ENCODE measurements at places on chromosomes 5 and 9. TPM values are rescaled to one million over a fixed set of nuclear protein-coding genes. Genes with fewer than 3 reads are reported as not detected.

The FBP2 gene
- total RNA-seq: not detected

The C1QTNF2 gene
- 0.07 TPM for total RNA-seq

The SMIM33 gene
- total RNA-seq: not detected

The GLDC gene
- total RNA-seq: 14.7 TPM

The GDNF gene
- not detected for total RNA-seq

The TYRP1 gene
- not detected for total RNA-seq

The MELK gene
- total RNA-seq: 79.5 TPM

The BARHL1 gene
- not detected for total RNA-seq

The GDA gene
- total RNA-seq: 0.84 TPM

The MAPKAP1 gene
- total RNA-seq: 50.3 TPM

Data from A549 treated with DMSO at 1 μM for 4 hours (cell line).